Nucleus accumbens (tissue), 56 donors: ENCODE measurements at places on chromosomes 7 and 10.

DNA sequence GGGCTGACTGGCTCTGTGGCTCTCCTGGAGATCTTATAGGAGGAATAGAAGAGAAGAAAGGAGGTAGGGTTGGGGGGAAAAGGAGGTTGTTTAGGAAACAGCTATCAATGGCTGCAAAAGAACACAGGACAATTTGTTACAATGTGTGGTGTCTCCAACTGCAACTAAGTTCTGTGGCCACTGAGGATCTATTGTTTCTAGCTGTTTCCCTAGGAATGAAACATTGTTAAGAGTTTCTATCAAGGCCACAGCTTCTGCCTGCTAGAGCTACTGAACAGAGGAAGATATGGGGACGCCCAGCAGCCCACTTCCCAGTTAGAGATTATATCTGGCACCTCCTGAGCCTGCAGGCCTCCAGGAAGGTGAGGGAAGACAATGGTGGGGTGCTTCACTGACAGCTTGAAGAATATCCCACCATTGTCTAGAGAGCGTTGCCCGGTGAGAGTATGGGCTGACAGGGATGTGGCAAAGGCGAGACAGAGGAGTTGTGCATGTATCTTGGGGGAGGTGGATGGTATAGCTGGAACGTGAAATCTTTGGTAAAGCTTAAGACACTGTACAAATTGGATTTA lies 4.0 kb downstream of the SCD start:
- DNase-seq, result peak; percentile 25

DNA sequence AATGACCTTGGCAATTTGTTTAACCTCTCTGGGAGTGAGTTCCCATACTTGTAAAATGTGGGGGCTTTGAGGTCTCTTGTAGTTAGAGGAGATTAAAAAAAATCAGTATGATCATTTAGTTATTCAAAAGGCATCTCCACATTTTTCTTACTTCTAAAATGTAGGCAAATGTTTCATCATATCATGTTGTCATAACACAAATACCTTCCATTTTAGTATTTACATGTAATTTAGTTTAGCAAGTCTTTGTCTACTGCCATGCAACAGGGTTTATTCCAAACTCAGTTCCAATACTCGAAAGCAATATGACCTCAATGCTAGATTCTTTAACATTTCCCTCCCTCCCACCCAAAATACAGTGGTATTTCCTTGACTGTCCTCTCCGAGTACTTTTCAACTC lies 262.8 kb upstream of the IMMP2L start:
- DNase-seq, result no peak

GRCh38 chr10:102726274-102726673 lies 11.8 kb downstream of the SFXN2 start:
- DNase-seq, result no peak

DNA sequence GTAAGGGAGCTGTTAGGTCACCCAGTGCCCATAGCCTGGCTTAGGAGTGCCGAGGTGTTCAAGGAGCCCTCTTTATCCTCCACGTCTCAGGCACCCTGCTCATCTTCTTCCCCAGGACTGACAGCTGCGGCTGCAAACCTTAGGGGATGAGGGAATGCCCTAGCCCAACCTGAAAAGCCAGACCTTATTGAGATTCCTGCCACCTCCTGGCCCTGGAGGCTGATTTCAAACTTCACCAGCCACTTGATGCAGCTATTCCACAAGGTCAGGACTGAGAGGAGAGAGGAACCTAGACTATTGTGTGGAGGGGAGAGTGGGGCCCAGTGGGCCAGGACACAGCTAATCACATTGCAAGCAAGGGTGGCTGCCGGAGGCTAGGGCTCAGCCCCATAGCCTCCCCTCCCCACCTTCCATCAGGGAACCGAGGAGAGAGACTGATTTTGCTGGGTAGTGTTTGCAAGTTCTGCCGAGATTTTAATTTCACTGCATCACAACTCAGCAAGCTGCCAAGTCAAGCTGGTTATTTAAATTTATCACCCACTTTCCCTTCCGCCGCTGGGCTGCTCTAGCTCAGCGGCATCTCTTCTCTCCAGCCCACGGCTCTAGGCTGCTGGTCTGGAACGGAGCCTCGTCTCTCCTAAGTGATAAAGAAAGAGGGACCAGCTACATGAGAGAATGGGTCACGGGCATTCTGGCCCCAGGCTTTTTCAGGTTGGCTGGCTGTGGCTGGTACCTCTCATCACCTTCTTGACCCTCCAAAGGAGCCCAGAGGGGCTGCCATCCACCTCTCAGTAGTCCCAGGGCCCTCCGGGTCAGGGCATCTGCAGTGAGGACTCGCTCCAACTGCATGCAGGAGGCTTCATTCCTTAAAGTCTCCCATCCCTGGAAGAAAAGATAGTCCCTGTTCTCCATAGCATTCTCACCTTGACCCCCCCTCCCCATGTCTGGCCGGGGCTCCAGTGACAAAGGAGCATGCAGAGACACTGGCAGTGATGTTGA lies 66.7 kb downstream of the PAX2 start:
- no peak for DNase-seq

DNA sequence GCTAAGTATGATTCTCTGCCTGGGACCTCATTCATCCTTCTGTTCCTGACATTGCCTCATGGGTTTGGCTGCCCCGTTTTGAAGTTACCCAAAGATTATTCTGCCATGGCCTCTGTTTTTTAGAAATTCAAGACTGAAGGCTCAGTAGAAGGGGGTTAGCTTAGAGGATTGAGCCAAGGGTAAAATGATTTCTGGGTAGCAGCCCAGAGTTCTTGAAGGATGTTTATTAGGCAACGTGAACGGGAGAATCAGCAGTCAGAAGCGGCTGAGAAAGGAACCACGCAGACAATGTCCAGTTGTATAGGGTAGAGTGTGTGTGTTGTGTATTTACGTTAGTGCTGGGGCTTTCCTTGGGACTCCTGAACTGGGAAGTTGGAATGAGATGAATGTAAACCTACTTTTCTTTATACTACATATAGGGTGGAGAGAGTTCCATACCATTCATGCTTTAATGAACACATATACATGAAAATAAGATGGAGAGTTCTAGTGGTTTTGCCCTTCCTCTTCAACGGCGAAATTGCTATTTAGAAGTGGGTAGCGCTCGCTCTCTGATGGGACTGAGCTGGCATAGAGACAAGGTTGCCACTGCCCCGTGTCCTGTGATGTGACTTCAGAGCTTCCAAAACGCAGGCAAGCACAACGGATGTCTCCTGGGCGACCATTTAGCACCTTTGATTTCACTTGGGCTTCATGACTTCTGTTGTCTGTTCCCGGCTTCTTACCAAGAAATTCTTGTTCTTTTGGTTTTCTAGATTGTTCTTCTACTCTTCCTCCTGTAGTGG lies 35.0 kb upstream of the IL15RA start:
- no peak for DNase-seq
